ENCODE measurements at places on chromosomes 7 and 10. TPM values are rescaled to one million over a fixed set of nuclear protein-coding genes. Genes with fewer than 3 reads are reported as not detected.

The FANK1 gene
- 4.9 TPM for total RNA-seq

DNA sequence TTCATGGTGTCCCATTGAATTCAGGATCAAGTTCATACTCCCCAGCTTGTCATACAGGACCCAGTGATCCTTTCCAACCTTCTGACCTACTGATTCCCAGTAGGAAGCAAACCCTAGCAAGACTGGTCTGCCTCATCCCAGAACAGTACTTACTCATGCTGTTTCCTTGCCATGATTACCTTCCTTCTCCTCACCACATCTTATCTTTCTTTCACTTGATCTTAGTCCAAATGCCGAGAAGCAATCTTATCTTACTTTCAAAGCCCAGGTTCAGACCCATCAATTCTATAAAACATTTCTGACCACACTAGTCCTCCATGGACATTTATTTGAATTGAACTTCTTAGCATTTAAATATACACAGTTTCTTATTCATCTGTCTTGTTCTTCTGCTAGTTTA is 26.6 kb upstream of the ATRNL1 start:
- no peak for DNase-seq

GRCh38 chr7:101315336-101315735 is 6.3 kb downstream of the IFT22 start:
- no peak for DNase-seq

- DNase-seq, result no peak
Measured at GRCh38 chr10:4708123-4708759, 117.8 kb upstream of the AKR1E2 start.

Measured in A172 (cell line).